ENCODE measurements at places on chromosomes 5 and 9.

DNA sequence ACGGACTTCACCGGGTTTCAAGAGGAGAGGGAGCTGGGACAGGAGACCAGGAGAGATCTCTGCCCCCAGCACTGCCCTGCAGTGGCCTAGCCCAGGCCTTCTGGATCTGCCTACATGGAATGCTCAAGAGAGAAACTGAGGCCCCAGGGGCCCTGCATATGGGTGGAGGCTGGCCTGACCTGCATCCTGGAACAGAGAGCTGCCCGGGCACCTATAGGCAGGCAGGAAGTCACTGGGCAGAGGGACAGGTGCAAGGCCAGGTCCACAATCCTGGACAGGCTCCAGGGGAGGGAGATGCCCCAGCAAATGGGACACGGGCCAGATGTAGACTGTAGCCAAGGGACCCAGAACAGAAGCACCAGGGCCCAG, 98.5 kb upstream of the RUFY1 start:
- no peak for DNase-seq

GRCh38 chr5:96054311-96055030, 92.8 kb upstream of the ELL2 start:
- no peak for DNase-seq

- DNase-seq = no peak
These were observed 26.1 kb downstream of the SPDL1 start for GRCh38 chr5:169609716-169610115.

- no peak for DNase-seq
These were observed 59.1 kb downstream of the PFDN1 start for GRCh38 chr5:140243706-140244250.

DNA sequence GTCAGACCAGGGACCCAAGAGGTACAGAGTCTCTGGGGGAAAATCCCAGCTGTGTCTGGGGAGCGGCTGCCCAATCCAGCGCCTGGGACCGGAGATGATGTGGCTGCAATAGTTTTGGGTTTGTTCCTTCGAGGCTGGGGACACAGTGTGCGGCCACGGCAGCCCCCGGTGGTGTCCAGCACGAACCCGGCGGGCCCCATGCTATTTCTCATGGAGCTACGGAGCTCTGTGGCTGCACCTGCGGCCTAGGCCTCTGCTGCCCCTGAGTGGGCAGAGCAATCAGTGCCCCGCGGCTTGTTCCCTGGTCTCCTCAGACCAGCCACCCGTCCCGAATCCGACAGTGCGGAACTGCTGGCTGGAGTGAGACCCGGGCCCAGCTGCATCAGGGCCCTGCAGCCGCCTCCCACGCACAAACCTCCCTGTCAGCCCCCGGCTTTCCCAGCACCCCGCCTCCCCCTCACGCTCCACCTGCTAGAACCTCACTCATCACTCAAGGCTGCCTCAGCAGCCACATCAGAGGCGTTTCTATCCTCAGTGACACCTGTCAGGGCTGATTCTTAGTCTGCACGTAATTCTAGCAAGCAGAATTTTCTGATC, 29.0 kb downstream of the SARDH start:
- no peak for DNase-seq

DNA sequence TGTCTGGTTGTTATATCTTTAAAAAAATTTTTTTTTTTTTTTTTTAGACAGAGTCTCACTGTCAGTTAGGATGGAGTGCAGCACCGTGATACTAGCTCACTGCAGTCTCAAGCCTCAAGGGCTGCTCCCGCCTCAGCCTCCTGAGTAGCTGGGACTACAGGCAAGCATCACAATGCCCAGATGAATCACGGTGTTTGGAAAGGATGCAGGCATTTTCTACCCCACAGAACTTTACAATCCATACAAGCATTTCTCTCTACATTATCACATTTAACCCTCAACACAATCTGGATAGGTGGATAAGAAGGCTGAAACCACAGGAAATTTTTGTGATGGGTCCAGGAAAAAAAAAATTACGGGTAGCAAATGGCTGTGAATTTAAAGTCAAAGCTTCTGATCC, 5.8 kb upstream of the PCA3 start:
- DNase-seq = no peak

DNA sequence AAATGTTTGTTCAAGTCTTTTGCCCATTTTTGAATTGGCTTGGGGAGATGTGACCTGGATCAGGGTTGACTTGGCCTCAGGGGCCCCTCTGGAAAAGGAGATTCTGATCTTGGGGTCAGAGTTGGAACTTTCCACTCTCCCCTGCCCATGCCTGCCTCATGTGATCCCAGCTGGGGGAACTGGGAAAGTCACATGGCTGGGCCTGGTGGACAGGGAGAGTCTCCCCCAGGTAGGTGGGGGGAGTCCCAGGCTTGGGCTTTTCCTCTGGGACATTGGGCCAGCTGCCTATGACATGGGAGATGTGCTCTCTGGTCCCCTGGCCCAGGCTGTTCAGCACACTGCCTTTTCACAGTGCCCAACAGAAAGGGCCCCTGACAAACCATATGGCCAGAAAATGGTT, 60.7 kb downstream of the NDST1 start:
- no peak for DNase-seq

DNA sequence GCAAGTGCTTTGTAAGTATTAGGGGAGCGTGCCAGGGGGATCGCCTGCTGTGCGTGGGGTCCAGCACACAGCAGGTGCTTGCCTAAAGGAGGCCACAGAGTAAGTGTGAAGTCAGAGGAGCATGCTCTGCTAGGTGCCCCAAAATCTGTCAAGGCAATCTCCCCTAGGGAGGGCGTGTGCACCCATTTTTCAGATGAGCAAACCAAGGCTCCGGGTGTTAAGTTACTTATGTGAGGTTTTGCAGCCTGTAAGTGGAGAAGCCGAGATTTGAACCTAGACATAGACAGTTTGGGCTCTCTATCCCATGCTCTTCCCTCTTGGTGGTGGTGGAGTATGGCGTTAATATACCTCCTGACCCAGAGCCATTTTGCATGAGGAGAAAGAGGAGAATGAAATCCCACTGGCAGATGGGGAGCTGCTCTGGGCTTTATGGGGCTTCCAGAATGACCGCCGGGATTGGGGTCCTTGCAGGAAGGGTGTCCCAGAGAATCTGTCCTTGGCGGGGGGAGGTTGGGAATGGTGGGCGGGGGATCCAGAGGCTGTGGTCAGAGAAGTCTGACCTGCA, 14.1 kb downstream of the NDST1 start:
- no peak for DNase-seq

DNA sequence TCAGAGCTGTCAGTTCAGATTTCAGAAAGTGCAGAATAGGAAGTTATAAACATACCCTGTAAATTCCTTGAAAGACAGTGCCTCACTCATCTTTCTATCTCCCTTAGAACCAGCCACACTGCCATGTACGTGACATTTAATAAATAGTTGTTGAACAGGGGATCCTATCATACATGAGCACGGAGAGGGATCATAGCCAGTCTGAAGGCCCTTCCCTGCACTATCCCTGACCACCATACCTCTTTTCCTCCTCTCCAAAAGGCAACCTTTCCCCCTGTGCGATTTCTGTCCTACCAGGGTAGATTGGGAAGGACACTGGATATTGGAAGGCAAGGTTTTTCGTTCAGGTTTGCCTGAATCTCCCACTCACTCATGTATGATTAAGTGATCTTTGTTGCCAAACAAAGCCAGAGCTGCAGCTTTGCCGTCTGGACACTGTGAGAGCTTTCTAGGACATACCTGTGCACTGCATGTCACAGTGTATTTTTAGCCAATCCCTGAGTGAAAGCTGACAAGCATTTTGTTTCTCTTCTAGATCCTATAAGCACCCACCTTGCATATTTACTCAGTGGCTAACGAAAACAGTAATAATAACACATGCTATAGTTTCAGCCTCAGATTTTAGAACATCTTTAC, 986.5 kb upstream of the WWC1 start:
- no peak for DNase-seq

GRCh38 chr9:254516-254915, 39.9 kb downstream of the DOCK8 start:
- peak; percentile 23 for DNase-seq

- no peak for DNase-seq
These were observed 44.5 kb downstream of the ERCC6L2 start for GRCh38 chr9:95920017-95920416.

GRCh38 chr5:122844136-122844909, 1.1 kb upstream of the SNX24 start:
- peak; percentile 9 for DNase-seq

DNA sequence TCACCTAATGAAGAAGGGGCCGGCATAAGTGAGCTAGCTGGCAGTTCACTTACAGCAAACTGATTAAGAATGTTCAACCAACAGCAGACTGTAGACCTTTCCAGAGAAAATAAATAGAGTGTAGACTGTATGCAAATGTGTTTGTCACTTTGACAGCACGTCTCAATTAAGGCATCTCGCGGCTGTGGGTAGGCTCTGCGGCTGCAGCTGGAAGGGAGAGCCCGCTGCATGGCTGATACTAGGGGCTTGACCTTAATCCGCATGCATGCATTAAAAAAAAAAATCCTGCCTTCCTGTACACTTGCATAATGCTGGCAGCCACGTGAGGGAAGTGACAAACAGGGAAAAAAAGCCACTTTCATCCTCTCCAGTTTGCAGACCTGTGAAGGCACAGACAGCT, 82.3 kb downstream of the CRB2 start:
- DNase-seq = no peak

GRCh38 chr5:172680921-172681320, 39.9 kb downstream of the NEURL1B start:
- no peak for DNase-seq

- DNase-seq = no peak
These were observed 11.4 kb downstream of the CHD1 start for GRCh38 chr5:98917433-98917832.

DNA sequence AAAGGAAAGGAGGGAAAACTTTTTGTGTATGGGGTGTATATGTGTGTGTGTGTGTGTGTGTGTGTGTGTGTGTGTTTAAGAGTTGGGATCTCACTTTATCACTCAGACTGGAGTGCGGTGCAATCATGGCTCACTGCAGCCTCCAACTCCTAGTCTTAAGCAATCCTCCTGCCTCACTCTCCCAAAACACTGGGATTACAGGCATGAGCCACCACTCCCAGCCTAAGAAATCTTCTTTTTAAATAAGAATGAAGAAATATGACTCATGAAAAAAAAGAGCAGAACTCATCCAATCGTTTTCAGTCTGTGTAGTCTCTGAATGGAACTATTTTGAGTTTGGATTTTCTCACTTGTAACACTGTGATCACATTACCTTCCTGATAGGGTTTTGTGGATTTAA, 601.5 kb downstream of the ACTL7B start:
- DNase-seq = no peak

- DNase-seq = peak; percentile 24
These were observed 7.0 kb downstream of the MAMDC4 start for GRCh38 chr9:136858844-136859757.

- no peak for DNase-seq
These were observed 149.8 kb upstream of the PPP1R26 start for GRCh38 chr9:135329571-135330306.

DNA sequence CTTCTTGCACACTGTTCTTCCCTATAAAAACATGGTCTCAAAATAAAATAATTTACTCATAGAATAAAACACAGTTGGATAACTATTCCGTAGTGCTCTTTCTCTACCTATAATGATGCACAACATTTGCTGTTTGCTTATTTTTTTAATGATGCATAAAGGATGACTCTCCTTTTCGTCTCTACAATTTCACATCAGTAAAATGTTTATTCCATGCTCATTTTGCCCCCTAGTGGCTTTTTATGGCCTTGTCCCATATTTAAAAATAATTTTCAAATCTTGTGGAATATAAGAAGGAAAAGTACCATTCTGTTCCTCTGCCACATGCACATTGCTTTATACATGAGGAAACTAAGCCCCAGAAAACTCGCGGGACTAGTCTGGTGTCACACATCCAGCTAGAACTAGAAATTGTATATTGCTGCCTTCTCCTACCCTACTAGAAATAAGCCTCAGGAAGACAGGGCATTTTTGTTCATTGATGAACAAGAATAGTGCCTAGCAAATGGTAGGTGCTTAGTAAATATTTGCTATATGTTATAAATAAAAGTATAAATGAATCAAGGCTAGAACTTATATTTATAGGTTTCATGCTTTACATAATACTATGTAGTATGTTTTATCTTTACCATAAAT, 12.7 kb downstream of the KCTD16 start:
- peak; percentile 32 for DNase-seq

GRCh38 chr5:39517800-39518199, 93.0 kb upstream of the DAB2 start:
- DNase-seq = peak; percentile 94

DNA sequence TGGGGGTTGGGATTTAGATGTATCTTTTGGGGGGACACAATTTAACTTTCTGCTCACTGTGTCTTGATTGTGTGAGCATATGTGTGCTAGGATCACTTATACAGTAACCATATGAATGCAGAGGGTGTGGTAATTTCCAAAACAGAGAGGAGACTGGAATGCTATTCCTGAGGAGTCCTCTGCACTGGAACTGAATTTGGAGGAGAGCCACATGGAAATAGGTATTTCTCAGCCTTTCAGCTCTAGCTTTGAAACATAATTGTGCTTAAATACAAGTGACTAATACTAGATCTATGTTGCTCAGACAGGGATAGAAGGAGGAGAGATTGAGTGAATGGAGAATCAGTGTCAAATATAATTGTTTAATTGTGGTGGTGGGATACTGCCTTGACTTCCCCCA, 45.5 kb downstream of the FOCAD start:
- no peak for DNase-seq

DNA sequence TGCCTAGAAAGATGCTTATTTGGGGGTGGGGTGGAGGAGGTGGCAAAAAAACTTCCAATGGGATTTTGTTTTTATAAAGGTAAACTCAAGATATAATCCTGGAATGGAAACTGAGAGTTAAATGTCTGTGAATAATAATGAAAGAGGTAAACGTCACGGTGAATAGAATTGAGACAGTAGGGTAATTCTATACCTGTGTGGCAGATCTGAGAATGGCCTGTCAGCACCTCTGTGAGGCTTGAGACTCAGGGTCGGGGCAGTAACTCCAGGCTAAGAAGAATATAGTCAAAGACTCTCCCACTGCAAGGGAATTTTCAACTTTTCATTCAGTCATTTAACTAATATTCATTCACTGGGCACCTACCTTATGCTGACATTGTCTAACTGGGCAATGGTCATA, 581.2 kb upstream of the ZNF608 start:
- DNase-seq = no peak

- no peak for DNase-seq
These were observed 653.3 kb upstream of the CDH6 start for GRCh38 chr5:30540150-30540549.

GRCh38 chr5:7686794-7687193, 164.1 kb downstream of the CFAP90 start:
- DNase-seq = no peak

- no peak for DNase-seq
These were observed 112.1 kb downstream of the ADRB2 start for GRCh38 chr5:148938522-148938882.

All from ACHN (cell line).